ENCODE measurements at places on chromosomes 2 and 18.

DNA sequence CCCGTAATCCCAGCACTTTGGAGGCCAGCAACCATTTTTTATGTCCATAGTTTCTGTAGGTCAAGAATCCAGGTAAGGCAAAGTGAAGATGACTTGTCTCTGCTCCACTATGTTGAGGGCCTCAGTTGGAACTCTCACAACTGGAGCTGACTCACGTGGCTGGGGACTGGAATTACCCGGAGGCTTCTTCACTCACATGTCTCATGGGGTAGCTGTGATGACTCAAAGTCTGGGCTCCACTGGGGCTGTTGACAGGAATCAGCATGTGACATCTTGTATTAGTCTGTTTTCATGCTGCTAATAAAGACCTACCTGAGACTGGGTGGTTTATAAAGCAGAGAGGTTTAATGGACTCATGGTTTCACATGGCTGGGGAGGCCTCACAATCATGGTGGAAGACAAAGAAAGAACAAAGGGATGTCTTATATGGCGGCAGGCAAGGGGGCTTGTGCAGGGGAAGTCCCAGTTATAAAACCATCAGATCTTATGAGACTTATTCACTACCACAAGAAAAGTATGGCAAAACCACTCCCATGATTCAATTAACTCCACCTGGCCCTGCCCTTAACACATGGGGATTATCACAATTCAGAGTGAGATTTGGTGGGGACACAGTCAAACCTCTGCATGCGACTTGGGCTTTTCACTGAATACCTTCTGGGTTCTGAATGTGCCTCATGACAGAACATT lies 7.8 kb upstream of the PPP1R1C start:
- no peak for DNase-seq

GRCh38 chr2:239278361-239278760 lies 122.5 kb downstream of the HDAC4 start:
- DNase-seq = no peak

- DNase-seq = no peak
These were observed 71.6 kb upstream of the EFEMP1 start for GRCh38 chr2:55995211-55995610.

DNA sequence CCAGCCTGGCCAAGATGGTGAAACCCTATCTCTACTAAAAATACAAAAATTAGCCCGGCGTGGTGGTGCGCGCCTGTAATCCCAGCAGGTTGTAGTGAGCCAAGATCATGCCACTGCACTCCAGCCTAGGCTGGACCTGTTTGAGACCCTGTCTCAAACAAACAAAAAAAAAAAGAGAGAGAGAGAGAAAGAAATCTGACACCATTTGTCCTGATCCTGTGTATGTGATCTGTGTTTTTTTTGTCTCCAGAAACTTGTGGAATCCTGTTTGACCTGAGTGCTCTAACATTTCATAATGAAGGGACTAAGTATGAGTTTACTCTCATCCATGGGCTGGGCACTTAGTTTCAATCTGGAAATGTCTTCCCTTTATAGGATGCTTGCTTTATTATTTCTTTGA lies 6.4 kb upstream of the ITPRIPL1 start:
- DNase-seq = no peak

DNA sequence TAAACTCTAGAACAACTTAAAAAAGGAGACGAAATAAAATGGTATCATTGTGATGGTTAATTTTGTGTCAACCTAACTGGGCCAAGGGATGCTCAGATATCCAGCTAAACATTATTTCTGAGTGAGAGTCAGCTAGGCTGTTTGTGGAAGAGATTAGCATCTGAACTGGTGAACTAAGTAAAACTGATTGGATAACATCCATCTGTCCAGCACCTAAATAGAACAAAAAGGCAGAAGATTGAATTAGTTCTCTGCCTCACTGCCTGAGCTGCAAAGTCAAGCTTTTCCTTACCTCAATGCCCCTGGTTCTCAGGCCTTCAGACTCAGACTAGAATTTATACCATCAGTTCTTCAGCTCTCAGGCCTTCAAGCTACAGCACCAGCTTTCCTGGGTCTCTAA lies 30.0 kb downstream of the PPP3R1 start:
- DNase-seq = no peak

GRCh38 chr2:5409898-5410381 lies 282.2 kb upstream of the SOX11 start:
- peak; percentile 48 for DNase-seq

DNA sequence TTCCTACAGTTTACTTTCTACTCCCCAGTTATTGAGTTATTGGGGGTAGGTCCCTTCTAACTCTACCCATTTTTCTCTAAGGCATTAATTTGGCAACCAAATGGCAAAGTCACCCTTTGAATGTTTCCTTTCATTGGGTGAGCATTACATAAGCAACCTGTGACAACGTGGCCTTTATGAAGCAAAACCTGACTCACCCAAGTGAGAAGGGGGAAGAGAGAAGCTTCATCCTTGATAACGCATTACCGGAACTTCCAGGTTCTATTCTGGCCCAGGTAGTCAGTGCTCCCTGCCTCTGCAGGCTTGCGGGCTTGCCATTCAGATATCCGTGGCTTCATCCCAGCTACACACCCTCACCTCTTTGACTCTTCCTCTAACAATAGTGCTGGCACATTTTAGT lies 39.1 kb upstream of the FAM124B start:
- no peak for DNase-seq

GRCh38 chr2:66478731-66479316 lies 43.9 kb downstream of the MEIS1 start:
- no peak for DNase-seq

GRCh38 chr2:77156599-77156998 lies 365.6 kb downstream of the LRRTM4 start:
- DNase-seq = no peak

Data from DMS79 (cell line).